Activated T-helper 1 cell treated with anti-CD3 and anti-CD28 coated beads, Interleukin-2, amount 50 U/mL, for 16 hours (primary cell): ENCODE measurements at places on chromosomes 2 and 18.

DNA sequence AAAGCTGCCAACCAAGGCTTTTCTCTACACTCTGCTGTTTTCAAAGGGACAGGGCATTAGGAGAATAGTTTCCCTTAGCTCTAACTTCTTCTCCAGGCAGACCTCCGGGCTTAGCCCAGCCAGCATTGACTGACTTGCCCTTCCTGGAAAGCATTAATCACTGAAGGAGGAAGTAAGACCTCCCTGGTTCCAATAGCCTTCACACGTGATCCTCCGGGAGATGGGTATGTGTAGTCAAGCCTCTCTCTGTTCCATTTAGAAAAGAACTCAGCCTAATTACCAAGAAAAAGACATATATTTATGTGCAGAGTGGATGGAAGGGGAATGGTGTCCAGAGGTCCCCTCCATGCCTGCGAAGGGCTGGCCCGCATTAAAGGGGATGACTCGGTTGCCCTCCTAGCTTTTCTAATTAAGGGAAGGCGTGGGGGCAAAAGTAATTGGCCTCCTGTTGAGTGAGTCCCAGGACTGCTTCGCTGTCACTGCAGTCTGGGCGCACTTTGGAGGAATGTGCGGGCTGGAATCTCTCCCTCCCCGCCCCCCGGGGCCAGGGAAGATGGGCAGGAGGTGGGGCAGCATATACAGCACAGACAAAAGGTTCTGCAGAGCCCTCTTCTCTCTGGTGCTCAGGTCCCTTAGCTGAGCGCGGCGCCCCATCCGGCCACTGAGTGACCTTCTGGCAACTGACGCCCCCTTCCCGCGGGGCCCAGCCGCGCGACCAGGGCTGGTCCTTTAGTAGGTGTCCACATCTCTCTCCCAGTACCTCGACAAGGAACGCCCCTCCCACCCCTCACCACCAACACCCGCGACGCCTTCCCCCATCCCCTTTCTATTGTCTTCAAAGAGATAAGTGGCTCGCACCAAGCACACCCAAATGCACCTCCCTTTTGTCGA, 686.0 kb downstream of the NRXN1 start:
- DNase-seq: no peak

DNA sequence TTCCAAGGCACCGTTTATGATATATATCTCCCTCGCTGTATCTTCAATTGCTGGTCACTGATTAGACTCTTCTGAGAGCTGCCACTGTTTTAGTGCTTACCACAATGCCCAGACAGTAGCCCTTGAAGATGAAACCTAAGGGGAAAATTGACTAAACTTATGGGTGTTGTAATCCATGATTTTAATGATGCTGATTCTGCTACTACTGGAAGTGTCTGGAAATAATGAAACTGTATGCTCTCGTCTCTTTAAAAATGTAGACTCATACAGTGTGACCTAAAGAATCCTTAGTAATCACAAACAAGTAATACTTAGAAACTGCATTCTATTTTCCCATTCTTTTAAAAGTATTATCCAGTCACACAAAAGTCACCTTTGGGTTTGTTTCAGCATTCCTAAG, 5.5 kb upstream of the SLC8A1 start:
- DNase-seq: no peak

GRCh38 chr2:198268519-198268918, 464.1 kb downstream of the PLCL1 start:
- no peak for DNase-seq

GRCh38 chr18:46113751-46114150, 9.6 kb downstream of the HAUS1 start:
- DNase-seq: no peak

DNA sequence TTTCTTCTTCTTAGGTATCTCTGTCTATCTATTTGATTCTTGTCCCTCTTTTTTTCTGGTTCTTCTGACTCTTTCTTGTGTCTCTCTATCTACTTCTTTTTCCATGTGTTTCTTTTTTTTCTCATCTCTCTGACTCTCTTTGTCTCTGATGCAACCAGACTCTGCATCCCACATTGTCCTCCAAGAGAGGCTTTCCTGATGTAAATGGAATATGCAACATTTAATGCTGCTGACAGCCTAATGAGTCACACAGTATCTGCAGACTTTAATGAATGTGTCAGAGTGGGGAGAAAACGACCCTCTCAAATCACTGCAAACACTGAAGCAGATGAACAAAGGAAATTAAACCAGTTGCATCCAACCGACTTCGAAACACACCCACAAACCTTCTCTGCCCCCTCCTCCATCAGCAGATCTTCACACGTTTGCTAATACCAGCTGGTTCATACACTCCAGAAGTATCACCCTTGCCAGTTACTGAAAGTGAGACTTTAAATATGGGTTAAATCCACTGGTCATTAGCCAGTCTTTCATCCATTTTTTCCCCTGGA, 351.5 kb downstream of the TXNL1 start:
- no peak for DNase-seq

DNA sequence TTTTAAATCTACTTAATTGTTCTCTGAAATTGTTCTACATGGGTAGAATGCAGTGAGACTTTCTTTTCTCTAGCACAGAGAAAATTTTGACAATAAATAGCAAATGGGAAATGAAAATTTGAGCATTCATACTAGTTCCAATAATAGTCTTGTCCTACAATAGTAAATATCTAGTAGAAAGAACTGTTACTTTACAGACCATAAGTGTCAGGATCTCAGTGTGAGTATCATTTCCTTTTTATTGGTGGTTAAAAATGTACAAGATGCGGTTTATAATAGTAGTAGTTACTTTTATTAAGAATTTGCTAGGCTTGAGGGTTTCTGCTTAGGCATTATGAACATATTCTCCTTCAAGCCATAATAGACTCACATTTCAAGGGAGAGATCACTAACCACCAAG, 43.2 kb downstream of the KCNE4 start:
- no peak for DNase-seq

- no peak for DNase-seq
Measured at GRCh38 chr18:12811191-12811950, 72.7 kb downstream of the PTPN2 start.

DNA sequence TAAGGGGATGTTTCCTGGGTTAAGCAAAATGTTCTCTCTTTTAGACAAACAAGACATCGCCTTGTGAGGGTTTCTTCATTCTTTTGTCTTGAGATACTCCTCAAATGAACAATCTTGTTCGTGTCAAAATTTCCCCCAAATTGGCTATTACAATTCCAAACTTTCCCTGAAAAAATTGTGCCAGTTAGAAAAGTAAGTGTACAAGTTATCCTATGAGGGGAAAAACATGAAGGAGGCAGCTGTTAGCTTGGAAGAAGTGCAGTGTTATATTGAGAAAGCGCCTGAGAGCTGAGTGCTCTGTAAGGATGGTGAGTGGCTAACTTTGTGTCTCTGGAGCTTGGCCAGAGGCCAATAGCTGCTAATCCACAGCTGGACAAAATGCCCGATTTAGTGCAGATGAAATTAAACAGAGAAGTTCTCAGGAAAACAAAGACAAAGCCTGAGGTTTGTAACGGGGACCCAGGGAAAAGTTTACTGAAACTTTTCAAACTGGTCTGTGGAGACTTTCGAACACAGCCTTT, 14.1 kb upstream of the PLEKHH2 start:
- no peak for DNase-seq

DNA sequence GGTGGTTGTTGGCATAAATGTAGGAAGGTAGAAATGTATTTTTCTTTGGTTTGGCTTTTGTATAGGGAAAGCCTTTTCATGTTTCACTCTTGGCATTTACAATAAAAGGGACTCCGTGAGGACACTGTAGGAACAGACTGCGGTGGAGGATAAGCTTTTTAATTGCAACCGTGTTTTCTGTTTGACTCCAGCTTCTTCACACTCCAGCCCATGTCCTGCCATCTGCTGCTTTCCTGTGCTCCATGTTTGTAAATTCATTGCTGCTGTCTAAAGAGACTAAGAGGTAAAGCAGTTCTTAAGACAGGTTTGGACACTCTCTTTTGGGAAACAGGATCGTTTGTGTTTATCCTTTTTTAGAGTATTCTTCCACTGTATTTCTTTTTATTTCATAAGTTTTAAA, 33.3 kb downstream of the WDR75 start:
- no peak for DNase-seq

GRCh38 chr2:133476931-133477615, 91.2 kb downstream of the NCKAP5 start:
- DNase-seq: no peak

GRCh38 chr2:71887196-71887595, 260.5 kb downstream of the CYP26B1 start:
- no peak for DNase-seq

- DNase-seq: no peak
Measured at GRCh38 chr2:19855542-19856431, 46.0 kb downstream of the TTC32 start.

GRCh38 chr18:6333981-6334380, 80.7 kb downstream of the L3MBTL4 start:
- DNase-seq: no peak

DNA sequence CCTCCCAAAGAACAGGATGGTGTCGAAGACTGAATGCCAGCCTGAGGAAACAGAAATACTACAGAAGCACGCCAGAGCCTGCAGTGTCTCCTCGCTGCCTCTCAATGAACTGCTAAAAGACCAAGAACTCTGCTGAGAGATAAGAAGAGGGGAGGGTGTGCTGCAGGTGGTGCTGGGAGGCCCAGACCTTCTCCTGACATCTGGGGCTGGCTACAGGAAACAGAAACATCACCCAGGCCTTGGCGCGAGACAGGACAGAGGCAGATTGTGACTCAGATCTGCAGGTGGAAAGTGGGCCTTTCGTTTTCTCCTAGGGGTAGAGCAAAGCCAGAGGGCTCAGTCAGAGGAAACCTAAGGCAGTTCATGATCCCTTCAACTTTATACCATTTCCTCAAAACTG, 250.3 kb upstream of the TCF4 start:
- DNase-seq: no peak

DNA sequence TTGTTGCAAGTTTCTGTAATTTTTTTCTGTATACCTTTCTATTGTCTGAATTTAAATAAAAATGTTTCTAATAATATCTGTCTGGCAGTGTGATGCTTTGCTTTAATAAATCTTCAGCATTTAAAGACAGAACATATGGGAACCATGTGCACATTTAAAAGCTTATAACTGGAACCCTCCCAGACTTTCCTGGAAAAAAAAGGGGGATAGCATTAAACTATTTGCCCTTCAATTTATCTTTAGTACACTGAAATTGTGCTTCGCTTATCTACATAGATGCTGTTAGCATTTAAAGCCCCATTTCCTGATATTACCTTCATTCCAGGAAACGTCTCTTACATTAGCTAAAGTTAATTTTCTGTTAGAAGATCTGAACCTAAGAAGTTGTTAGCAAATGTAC, 64.6 kb downstream of the ZC3H6 start:
- no peak for DNase-seq

DNA sequence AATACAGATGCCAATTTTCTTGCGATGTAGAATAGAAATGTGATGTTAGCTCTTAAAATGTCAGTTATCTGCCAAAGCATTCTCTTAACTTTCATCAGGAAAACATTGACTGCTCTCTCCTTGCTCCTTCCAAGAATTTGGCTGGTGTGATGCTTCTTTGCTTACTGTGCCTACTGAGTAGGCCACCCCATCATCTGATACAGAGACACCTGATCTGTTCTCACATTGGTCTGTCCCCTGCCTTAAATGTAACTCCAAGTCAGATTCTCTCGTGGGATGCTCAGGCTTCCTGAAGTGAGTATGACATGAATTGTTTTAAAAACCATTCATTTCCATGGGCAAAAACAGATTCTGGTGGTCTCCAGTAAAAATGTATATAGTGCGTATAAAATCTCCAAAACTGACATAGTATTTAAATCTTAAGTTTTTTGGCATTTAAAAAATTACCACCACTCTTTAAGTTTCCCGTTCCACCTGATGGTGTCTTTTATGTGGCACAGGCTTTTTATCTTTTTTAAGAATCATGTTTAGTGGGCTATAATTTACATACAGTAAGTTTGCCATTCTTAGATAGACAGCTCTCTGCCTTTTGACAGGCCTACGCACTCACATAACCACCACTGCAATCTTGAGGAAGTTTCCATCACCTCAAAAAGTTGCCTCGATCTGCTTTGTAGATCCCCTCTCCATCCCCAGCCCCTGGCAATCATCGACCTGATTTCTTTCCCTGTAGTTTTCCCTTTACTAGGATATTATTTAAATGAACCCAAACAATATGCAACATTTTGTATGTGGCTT, 36.6 kb downstream of the UBE2F start:
- no peak for DNase-seq

GRCh38 chr2:10287761-10288160, 14.9 kb upstream of the HPCAL1 start:
- DNase-seq: no peak

- DNase-seq: no peak
Measured at GRCh38 chr2:12173943-12174340, 427.5 kb downstream of the LPIN1 start.

GRCh38 chr2:36395866-36396265, 40.3 kb downstream of the CRIM1 start:
- no peak for DNase-seq

DNA sequence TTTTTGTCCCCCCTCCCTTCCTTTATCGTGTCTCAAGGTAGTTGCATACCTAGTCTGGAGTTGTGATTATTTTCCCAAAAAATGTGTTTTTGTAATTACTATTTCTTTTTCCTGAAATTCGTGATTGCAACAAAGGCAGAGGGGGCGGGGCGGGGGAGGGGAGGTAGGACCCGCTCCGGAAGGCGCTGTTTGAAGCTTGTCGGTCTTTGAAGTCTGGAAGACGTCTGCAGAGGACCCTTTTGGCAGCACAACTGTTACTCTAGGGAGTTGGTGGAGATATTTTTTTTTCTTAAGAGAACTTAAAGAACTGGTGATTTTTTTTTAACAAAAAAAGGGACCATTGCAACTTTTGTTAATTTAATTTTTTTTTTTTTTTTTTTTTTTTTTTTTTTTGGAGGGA, 2.1 kb downstream of the SOX11 start:
- no peak for DNase-seq

DNA sequence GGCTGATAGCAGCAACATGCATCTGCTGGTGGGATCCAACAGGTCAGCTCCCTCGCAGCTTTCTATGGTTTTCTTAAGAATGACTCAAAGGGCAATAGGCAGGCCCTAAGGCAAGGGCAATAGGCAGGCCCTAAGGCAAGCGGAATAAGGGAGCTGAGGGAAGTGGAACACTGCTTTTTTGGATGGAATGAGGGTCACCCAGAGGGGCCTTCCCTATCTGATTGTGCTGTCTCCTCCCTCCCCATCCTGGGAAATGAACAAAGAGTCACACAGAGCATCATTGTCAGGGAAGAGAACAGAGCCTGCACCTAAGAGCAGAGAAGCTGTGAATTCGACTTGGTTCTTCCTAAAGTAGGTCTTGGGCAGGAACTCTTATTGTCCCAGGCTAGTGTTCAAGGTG, 43.3 kb upstream of the PTPRM start:
- no peak for DNase-seq

GRCh38 chr18:48918660-48919456, 31.9 kb downstream of the SMAD7 start:
- no peak for DNase-seq

DNA sequence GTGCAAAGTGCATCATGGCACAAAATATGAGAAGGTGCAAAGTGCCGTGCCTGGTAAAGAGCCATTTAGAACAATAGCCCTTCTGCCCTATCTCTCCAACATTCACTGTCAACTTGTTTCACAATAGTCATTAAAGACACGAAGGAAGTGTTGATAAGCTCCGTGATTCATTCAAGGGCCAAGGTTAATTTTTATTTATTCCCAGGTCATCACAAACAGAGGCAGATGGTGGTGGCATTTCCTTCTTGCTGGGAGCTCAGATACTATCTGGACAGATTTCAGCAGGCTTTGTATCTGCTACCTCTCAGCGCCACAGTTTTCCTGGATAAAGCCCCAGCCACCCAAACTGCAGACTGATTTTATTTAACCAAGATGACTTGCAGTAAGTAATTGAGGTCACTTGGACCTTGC, 309.3 kb downstream of the ZNF521 start:
- no peak for DNase-seq

- no peak for DNase-seq
Measured at GRCh38 chr2:230155359-230155758, 64.4 kb downstream of the SP110 start.
